ENCODE measurements at places on chromosomes 13 and 19.
A peak's percentile ranks its signal among the peaks of the same experiment; 100 is the strongest.

- no peak for DNase-seq
Measured at GRCh38 chr13:71830323-71830722, 36.7 kb downstream of the DACH1 start.

- no peak for DNase-seq
Measured at GRCh38 chr19:2550431-2551171, 74.7 kb downstream of the GADD45B start.

DNA sequence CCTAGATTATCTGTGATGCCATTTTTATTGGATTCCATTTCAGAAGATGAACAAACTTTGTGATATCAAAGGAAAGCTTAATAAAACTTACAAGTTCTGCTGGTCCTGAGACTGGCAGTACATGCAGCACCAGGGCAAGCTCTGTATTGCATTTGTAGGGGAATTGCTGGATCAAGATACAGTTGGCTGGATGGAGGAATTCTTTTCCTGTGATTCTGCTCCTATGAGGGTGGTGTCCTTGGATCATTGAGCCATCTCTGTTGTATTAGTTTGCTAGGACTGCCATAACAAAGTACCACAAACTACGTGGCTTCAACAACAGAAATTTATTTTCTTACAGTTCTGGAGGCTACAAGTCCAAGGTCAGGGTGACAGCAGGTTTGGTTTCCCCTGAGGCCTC lies 33.9 kb upstream of the CSNK1A1L start:
- DNase-seq: no peak

DNA sequence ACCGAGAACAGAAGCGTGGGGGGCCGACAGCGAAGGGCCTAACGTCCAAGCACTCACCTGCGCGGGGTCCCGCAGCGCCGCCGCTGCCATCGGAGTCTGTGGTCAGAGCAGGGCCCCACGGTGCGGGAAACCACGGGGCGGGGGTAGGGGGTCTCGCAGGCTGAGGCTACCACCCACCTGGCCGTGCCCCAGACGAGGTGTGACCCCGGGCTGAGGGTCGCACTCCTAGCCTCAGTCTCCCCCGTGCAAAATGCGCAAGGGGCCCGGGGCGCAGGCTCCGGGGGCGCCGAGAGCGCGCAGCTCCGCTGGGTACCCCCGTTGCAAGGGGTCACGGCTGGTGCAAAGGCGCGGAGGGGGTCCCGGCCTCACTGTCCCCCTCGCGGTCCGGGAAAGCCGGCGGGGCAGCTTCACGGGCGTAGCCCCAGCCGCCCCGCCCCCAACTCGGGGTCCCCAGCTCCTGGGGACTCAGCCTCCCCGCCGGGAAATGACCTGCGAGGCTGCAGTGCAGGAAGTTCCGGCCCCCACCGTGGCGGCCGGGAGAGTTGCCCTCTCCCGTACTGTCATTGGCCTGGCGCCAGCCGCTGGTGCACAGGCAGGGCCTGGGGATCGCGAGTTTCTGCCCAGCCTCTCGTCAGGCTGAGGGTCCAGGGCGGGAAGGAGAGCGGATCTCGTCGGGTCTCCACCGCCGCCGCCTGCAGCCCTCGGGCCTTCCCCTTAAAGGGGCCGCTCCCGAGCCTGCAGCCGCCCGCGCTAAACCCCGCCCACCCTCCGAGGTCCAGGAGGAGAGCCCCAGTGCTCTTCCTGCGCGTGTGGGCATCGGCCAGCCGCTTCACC lies at the start of gene ZNF792:
TSS of gene ZNF792 (minus strand) at position 657 of the 834 bp plus-strand sequence. CDS start at position 90, 567 bp downstream.
- no peak for DNase-seq

DNA sequence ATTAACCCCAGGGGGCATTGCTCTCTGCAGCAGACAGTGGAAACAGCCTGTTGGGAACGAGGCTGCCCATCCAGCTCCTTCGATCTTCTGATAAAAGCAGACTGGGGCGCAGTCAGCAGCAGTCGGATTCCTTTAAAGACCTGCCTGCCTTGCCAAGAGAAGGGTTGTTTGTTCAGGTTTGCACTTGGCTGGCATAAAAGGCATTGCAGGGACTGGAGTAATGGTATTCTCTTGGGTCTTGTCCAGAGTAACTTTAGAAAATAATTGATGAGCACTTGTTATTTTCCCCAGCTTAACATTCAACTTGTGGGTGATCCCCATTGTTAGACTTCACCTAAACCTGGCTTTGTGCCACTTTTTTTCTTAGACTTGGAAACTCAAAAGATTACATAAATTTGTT lies 67.3 kb upstream of the SLC10A2 start:
- DNase-seq: no peak

DNA sequence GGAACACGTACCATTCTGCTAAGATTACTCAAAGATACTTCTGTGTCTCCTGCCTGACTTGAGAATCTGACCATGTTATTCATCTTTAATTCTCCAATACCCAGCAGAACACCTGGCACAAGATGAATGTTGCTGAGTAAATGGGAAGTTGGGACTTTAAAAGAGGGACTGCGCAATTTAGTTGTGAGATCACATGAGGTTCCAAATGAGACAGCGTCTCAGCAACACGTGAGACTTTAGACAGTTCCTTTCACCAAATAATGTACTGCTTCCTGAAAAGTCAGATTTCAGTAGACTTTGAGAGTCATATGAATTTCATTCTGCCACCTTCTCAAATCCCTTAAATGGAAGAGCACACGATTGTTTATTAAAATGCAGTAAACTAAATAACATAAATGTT lies 36.7 kb downstream of the DOCK9 start:
- DNase-seq: no peak

GRCh38 chr19:40799558-40800338 lies 757 bp downstream of the EGLN2 start:
- no peak for DNase-seq

DNA sequence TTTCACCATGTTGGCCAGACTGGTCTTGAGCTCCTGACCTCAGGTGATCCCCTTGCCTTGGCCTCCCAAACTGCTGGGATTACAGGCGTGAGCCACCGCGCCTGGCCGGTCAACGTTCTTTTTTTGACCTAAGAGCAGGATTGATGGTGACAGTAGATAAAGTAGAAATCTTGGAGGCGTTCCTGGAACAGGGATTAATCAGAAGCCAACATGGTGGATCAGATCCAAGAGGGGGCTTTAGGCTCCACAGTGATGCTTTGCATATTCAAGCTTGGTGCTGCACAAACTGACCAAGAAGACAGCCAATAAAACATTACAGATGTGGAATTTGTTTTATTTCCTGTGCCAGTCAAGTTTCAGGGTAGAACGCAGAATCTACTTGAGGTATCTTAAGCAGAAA lies 271.2 kb downstream of the FGF9 start:
- DNase-seq: no peak

DNA sequence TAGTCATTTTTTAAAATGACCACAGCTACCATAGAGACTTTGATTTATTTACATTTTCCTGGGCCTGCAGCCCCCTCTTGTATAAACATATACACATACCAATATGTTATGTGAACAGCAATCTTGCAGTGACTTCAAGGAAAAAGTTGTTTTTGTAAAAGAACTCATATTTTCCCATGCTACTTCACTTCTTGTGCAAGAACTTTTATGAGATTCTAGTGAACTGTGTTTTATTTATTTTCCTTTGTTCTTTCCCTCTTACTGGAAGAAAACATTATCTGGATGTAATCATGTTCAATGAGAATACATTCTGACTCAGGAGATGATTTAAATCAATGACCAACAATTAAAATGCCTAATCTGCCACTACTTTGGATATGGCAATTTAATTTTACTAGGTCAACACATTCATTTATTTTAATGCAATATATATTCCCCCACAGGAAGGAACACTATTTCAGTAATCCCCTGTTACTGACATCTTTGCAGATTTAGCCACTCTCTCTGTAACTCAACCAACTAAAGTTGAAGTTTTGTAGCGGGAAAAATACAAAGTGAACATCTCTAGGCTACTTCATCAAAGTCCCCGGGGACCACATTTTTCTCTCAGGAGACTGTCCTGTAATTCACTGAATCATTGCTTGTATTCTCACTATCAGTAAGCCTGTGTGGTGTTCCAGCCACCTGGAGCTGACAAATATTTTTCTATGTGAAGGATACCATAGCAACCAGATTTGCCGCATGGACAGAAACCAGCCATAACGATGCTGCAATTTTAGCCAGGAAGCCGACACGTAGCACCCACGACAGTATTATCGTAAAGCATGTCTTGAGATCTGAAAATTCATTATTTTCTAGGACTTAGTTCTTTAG lies 90.5 kb downstream of the STARD13 start:
- DNase-seq: peak; percentile 87

- DNase-seq: no peak
Measured at GRCh38 chr19:43595605-43595998, 332 bp downstream of the IRGQ start.

DNA sequence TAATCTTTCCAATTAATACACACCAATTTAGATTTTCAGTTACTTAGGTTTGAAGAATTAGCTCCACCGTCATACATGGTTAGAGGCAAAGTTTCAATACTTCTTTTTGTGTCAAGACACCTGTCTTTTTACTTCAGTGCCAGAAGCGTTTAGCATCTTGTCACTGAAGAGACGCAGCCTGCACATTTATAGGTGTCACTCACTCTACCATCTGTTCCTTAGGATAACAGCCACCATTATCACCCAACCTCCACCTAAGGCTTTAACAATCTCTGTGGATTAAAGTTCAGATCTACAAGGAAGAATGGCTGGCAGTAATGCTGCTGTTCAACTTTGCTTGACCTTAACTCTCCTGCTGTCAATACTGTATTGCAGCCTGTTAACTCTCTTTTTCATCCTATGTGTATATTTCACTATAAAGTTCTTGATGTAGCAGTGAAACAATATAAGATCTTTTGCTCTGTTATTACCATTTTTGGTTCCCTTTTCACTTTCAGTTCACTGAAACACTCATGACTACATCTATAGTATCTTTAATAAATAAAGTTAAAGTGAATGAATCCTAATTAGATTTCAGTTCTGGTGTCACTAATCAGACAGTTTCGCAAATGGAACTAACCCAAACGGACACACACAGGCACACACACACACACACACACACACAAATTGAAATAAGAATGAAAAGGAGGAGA lies 435.6 kb downstream of the PCDH9 start:
- DNase-seq: no peak

GRCh38 chr13:109998684-109999533 lies 212.5 kb upstream of the IRS2 start:
- no peak for DNase-seq

- no peak for DNase-seq
Measured at GRCh38 chr13:106640515-106640914, 72.6 kb upstream of the ARGLU1 start.

DNA sequence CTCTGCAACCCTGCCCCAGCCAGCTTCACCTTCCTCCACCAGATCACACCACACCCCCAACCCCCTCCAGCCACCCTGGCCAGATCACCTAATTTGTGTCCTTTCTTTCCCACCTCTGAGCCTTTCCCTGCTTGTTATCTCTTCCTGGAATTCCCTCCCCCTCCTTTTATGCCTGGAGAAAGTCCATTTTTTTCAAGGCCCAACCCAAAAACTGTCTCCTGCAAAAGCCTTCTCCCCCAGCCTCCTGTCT lies 5.3 kb upstream of the TLE2 start:
- DNase-seq: no peak

DNA sequence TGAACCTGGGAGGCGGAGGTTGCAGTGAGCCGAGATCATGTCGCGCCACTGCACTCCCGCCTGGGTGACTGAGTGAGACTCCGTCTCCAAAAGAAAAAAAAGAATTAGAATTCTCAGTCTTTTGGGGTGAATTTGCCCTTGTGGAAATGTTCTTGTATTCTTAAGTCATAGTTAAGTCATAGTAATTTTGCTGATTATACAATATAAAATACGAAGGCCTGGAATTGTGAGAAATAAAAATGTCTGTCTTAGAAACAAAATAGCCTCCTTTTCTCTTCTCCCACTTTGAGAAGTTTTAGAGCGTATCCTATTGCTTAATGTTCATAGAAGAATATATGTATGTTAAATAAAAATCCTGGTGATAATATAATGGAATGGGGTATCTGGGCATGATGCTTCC lies 18.1 kb downstream of the SUGT1 start:
- DNase-seq: no peak

GRCh38 chr13:112934078-112934477 lies 34.9 kb upstream of the MCF2L start:
- DNase-seq: no peak

- DNase-seq: no peak
Measured at GRCh38 chr13:93984876-93985275, 494.6 kb downstream of the DCT start.

DNA sequence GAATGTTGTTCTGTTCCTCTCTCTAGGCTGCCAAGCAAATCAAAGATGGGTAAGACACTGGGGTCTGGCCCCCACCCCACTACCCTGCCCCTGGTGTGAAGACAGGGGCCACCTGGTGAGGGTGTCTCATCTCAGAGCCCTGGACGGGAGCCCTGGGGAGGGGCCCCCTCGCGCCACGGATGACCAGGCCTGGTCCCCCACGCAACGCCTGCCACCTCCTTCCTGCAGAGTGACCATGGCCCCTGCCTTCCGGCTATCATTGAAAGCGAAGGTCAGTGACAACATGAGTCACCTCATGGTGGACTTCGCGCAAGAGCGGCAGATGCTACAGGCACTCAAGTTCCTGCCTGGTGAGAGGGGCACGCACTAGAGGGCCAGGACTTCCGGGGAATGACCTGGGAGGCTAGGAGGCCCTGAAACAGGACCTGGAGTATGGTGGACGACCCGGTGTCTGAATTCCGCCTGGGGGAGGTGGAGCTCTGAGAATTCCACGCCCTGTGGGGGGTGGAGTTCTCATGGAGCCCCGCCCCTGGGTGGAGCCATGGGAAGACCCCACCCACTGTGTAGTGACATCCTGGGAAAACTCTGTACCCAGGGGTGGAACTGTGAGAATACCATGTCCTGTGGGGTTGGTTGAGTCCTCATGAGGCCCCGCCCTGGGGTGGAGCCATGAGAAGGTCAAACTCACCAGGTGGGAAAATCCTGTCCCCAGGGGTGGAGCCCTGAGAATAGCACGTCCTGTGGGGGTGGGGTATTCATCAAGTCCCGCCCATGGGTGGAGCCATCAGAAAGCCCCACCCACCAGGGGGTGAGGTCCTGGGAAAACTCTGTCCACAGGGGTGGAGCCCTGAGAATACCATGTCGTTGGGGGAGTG lies 6.1 kb downstream of the FSD1 start:
- no peak for DNase-seq

GRCh38 chr13:43865892-43866291 lies 13.6 kb downstream of the CCDC122 start:
- no peak for DNase-seq

- no peak for DNase-seq
Measured at GRCh38 chr19:47603706-47604565, 5.0 kb upstream of the BICRA start.

GRCh38 chr13:20565115-20565736 lies 1.7 kb upstream of the IFT88 start:
- DNase-seq: no peak

GRCh38 chr13:48493066-48493765 lies 39.7 kb downstream of the RCBTB2 start:
- DNase-seq: no peak

DNA sequence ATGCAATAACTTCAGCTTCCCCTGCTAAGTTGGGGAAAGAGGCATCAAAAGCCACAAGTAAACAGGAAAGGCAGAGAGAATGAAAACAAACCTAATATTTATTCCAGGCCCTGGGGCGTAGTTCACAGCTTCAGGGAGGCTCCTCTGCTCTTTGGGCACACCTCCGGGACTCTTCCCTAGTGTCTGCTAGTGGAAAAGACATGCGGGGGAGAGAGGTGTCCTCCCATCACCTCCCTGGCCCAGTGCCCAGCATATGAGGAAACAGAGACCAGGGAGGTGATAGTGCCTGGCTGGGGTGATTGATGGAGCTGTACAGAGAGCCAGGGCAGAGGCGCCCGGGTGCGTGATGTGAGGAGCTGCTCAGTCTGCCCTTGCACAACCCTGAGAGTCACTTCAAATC lies 71.0 kb downstream of the RASL11A start:
- no peak for DNase-seq

Measured in HFF-Myc (cell line).